Activated CD4-positive, alpha-beta T cell treated with anti-CD3 and anti-CD28 coated beads, Interleukin-2, amount 10 ng/mL, durations not matched to agents 7 days and 5 days (primary cell): ENCODE measurements at places on chromosomes 4 and X.

- H3K4me1 ChIP-seq = no peaks in the 10 kb centered on the region
- H3K4me3 ChIP-seq = no peak overlapping the region
- H3K36me3 ChIP-seq = no peaks in the 10 kb centered on the region
- H3K27me3 ChIP-seq = peaks cover 2% of the 10 kb centered on the region
Measured at GRCh38 chr4:143071351-143071750, 113.4 kb upstream of the USP38 start.

GRCh38 chr4:67700116-67700737 is 728 bp downstream of the UBA6 start:
- peaks cover 55% of the 10 kb centered on the region for H3K36me3 ChIP-seq
- peak overlapping the region; percentile 96 for H3K27ac ChIP-seq
- H3K4me3 ChIP-seq = peak overlapping the region; percentile 92
- peak; percentile 43 for DNase-seq

DNA sequence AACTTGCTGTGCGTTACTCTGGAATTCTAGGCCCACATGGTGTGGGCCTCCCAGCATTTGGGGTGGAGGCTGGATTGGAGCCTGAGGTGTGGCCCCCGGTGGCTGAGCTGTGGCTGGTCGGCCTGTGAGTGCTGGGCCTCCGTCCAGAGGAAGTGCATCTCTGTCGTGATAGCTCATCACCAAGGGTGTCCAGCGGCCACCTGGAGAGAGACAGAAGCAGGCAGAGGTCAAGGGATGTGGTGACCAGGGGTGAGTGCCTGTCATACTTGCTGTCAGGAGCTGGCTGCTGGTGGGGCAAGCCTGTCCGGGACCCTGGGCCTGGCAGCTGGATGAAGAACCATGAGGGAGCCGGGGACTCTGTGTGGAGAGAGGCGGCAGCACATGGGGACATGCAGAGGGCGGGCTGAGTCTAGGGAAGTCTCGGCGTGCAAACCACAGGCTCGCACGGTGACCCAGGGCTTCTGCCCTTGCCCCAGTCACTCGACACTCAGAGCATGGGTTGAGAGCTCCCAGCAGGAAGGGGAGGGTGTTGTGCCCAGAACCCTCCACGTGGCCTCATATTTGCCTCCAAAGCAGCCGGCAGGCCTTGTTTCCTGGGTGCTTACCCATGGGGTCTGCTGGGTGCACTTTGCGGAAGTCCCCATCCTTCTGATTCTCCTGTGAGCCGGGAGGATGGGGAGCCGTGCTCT is 6.2 kb downstream of the SORCS2 start:
- peaks cover 24% of the 10 kb centered on the region for H3K27me3 ChIP-seq
- no peak overlapping the region for H3K27ac ChIP-seq
- H3K4me1 ChIP-seq = no peaks in the 10 kb centered on the region

DNA sequence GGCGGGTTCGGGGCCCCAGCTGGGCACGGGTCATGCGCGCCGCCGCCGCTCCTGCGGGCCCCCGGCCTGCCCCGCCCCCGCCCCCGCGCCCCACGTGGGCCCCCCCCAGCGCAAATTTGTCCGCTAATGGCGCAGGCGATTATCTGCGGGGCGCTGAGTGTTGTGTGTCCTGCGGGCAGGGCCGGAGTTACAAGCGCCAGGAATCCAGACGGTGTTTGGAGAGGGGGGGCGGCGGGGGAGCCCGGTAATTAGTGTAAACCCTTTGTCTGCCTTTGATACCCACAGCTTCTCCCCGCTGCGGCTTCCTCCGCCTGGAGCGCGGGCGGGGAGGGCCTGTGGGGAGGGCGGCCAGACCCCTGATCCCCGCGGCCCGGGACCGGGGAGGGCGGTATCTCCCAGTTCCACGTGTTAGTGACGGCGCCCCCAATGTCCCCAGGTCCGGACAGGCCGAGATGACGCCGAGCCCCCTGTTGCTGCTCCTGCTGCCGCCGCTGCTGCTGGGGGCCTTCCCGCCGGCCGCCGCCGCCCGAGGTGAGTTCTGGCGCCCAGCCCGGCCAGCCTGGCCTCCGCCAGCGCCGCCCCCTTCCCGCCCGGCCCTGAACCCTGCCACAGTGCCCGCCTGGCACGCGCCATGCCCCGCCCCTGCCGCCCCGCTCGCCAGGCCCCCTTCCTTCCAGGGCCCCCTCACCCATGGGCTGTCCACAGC is 761 bp downstream of the FGFRL1 start:
- H3K36me3 ChIP-seq = peaks cover 1% of the 10 kb centered on the region
- peaks cover 20% of the 10 kb centered on the region for H3K4me1 ChIP-seq
- H3K27ac ChIP-seq = no peak overlapping the region
- DNase-seq = peak; percentile 31

DNA sequence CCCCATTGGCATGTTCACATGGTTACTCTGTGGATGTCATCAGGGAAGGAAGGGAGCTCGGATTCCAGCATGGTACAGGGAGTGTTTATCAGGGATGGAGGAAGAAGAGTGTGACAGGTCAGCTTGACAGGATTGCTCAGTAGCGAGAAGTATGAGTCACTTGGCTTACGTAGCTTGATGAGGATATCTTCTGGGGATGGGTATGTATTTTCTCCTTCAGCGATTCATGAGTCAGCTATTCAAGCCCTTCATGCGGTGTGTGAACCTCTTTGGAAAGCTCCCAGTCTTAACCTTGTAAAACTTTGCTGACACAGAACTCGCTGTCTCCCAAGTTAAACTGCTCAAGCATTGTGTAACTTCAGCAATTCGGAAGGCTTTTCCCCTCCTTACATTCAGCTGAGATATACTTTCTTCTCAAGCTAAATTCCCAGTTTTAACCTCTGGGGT is 275.4 kb downstream of the ARHGAP10 start:
- H3K27me3 ChIP-seq = no peaks in the 10 kb centered on the region
- no peak overlapping the region for H3K27ac ChIP-seq
- no peak for DNase-seq
- no peak overlapping the region for H3K4me3 ChIP-seq

- H3K27ac ChIP-seq = no peak overlapping the region
- no peaks in the 10 kb centered on the region for H3K27me3 ChIP-seq
- no peaks in the 10 kb centered on the region for H3K36me3 ChIP-seq
- H3K4me1 ChIP-seq = no peaks in the 10 kb centered on the region
- H3K4me3 ChIP-seq = no peak overlapping the region
Measured at GRCh38 chrX:67619253-67619652, 75.4 kb downstream of the AR start.

DNA sequence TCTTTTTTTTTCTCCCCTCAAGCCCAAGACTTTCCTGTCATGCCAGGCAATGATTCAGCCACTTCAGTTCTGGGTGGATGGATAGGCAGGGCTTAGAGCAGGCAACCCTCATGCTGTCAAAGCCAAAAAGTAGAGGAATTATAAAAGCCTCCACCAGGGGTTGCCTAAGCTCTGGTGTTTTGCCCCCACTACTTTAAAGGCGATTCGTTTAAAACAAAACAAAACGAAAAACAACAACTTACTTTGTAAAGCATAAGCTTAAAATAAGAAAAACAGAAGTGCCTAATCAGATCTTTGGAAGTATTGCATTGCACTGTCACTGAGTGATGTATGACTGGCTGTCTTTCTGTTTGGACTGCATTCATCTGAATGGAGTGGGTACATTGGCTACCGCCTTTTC is 5.3 kb upstream of the IDS start:
- no peak overlapping the region for H3K27ac ChIP-seq
- H3K4me3 ChIP-seq = no peak overlapping the region
- H3K27me3 ChIP-seq = peaks cover 4% of the 10 kb centered on the region

DNA sequence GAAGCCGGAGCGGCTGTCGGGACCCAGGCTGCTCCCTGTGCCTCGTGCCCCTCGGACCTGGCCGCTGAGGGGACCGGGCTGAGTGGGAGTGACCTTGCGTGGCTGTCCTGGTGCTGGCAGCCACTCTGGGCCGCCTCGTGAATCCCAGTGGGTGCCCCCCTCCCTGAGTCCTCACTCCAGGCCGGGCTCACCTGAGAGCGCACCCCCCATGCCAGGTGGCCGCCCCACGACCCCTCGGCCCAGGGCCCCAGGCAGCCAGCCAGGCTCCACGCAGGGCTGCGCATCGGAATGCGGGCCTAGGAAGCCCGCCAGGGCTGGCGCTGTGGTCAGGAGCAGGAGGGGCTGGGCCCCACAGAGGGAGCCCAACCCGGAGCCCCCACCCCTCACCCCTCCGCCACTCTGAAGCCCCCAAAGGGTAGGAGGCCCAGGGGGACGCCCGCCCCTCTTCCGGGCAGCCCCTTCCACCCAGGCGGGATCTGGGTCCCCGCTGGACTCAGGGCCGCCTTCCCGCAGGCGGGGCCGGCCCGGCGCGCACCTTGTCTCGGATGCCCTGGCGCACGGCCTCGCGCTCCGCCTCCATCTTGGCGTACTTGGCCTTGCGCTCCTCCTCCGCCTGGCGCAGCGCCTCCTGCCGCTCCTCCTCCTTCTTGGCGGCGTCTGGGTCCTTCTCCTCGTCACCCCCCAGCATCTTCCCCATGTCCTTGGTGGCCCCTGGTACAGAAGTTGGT is 33.9 kb downstream of the CPLX1 start:
- H3K27me3 ChIP-seq = peaks cover 50% of the 10 kb centered on the region
- H3K27ac ChIP-seq = peak overlapping the region; percentile 72
- peak overlapping the region; percentile 64 for H3K4me3 ChIP-seq
- H3K36me3 ChIP-seq = peaks cover 2% of the 10 kb centered on the region
- H3K4me1 ChIP-seq = peaks cover 32% of the 10 kb centered on the region
- DNase-seq = peak; percentile 55

GRCh38 chr4:46444318-46445000 is 54.5 kb upstream of the GABRA2 start:
- H3K27me3 ChIP-seq = no peaks in the 10 kb centered on the region
- H3K4me1 ChIP-seq = no peaks in the 10 kb centered on the region
- H3K4me3 ChIP-seq = no peak overlapping the region
- H3K27ac ChIP-seq = no peak overlapping the region

DNA sequence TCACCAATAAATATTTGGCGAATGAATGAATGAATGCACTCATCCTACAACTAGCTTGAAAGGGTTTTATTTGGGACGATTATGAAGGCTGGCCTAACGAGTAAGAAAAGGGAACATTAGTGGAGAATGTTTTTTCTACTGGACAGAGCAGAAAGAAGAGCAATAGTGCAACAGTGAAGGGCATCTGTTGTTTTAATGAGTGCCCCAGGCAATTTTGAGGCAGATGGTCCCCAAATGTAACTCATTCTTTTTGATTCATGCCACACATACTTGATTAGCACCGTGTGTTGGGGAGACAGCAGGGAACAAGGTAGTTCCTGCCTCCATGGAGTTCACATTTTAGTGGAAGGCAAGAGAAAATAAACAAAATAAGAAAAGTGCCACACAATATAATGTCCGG is 22.7 kb upstream of the INTS6L start:
- no peak overlapping the region for H3K27ac ChIP-seq
- H3K4me1 ChIP-seq = no peaks in the 10 kb centered on the region
- no peaks in the 10 kb centered on the region for H3K36me3 ChIP-seq

GRCh38 chr4:164731827-164732474 is 22.0 kb upstream of the SMIM31 start:
- DNase-seq = peak; percentile 55
- no peaks in the 10 kb centered on the region for H3K36me3 ChIP-seq
- H3K27ac ChIP-seq = no peak overlapping the region
- H3K4me3 ChIP-seq = no peak overlapping the region
- peaks cover 2% of the 10 kb centered on the region for H3K4me1 ChIP-seq
- H3K27me3 ChIP-seq = peaks cover 13% of the 10 kb centered on the region

DNA sequence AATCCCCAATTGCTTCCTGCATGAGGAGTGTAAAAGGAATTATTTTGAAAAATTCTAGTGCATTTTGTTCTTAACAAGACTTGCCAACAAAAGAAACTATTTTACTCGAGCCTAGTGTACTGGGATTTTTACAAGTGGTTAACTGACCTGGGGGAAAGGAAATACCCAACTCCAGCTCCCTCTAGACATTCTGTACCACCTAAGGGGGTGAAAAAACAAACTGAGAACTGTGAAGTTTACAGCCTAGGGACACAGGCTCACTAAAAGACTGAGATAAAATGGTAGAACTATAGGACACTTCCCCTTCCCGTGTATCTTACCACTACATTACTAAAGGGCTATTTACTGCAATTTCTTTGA is 2.6 kb upstream of the ADH5 start:
- no peak overlapping the region for H3K4me3 ChIP-seq
- peaks cover 14% of the 10 kb centered on the region for H3K36me3 ChIP-seq
- H3K27me3 ChIP-seq = no peaks in the 10 kb centered on the region
- no peak for DNase-seq
- peaks cover 36% of the 10 kb centered on the region for H3K4me1 ChIP-seq

GRCh38 chrX:47091149-47091775 is 13.0 kb downstream of the RGN start:
- H3K4me1 ChIP-seq = peaks cover 9% of the 10 kb centered on the region
- no peak overlapping the region for H3K27ac ChIP-seq
- H3K36me3 ChIP-seq = no peaks in the 10 kb centered on the region
- H3K27me3 ChIP-seq = no peaks in the 10 kb centered on the region
- no peak overlapping the region for H3K4me3 ChIP-seq

DNA sequence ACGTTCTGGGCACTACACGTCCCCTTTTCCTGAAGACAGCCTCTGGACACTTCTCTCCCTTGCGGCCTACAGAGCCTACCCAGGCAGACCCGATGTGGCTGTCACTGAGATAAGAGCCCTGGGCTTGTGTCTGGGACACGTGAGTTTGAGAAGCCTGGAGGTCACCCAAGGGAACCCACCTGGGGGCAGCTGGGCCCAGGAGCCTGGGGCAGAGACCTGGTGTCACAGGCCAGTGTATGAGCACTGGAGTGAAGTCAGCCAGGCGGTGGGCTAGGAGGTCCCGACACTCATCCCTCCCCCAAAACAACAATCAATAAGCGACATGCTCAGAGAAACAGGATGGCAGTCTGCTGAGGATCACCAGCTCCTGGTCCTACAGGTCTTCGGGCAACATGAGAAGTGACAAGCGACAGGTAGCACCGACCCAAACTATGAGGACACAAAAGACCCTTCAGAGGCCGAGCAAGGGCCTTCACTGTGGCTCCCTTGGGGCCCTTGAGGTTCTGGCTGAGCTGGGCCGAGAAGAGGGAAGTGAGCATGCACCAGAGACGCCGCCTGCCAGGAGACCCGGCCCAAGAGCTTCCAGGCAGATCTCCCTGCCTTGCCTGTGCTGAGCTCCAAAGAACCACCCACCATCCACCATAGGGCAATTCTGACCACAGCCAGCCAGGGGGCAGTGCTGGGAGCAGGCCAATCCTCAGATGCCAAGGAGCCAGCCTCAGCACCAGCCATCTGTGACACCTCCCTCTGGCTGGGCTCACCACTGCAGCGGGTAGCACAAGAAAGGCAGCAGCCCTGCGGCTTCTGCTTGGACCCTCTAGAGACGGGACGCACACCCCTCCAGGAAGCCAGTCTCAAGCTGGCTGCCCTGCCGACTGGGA is 11.0 kb upstream of the DUSP9 start:
- DNase-seq = peak; percentile 20
- peaks cover 4% of the 10 kb centered on the region for H3K27me3 ChIP-seq
- H3K27ac ChIP-seq = no peak overlapping the region
- H3K4me1 ChIP-seq = no peaks in the 10 kb centered on the region

- H3K4me3 ChIP-seq = no peak overlapping the region
- no peak overlapping the region for H3K27ac ChIP-seq
- no peak for DNase-seq
- H3K36me3 ChIP-seq = no peaks in the 10 kb centered on the region
- H3K4me1 ChIP-seq = no peaks in the 10 kb centered on the region
Measured at GRCh38 chr4:164648849-164649212, 105.1 kb upstream of the SMIM31 start.
